ENCODE measurements at places on chromosomes 7 and 10. TPM values are rescaled to one million over a fixed set of nuclear protein-coding genes. Genes with fewer than 3 reads are reported as not detected.

Gene CTNNA3
- not detected for total RNA-seq

Gene PRF1
- not detected for total RNA-seq

Gene CYP3A4
- total RNA-seq, result not detected

Gene MKRN1
- total RNA-seq, result 83.4 TPM

Gene HYAL4
- total RNA-seq, result 0.17 TPM

Measured in smooth muscle cell of trachea (primary cell).